ENCODE measurements at places on chromosomes 6 and 20.
A peak's percentile ranks its signal among the peaks of the same experiment; 100 is the strongest.

- DNase-seq: peak; percentile 97
Measured at GRCh38 chr6:27893836-27894807, 18.1 kb downstream of the OR2B2 start.

GRCh38 chr6:103798166-103798565 lies 1061.6 kb downstream of the HACE1 start:
- no peak for DNase-seq

DNA sequence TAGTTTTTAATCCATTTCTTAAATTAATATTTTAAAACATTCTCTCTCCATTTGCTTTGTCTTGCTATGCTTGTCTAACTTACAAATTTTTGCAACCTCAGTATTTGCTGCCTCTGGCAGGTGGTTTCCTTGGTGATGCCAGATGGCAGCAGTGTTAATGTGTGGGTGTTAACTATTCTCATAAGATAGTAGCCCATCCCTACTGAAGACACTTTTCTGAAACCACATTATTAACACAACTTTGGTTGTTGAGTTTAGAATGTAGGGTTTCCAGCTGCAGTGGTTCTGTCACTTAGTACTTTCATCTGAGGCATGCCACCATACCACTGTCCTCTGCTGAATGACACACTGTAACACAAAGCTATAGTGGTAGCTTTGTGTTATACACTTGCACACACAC lies 75.1 kb downstream of the MYO6 start:
- DNase-seq: no peak

GRCh38 chr6:169528755-169529154 lies 173.1 kb downstream of the WDR27 start:
- DNase-seq: no peak

GRCh38 chr6:100176951-100177710 lies 183.1 kb upstream of the MCHR2 start:
- DNase-seq: no peak

GRCh38 chr20:50149481-50150254 lies 3.9 kb downstream of the PEDS1 start:
- DNase-seq: no peak

GRCh38 chr6:140893432-140893831 lies 1239.3 kb upstream of the GJE1 start:
- DNase-seq: no peak

DNA sequence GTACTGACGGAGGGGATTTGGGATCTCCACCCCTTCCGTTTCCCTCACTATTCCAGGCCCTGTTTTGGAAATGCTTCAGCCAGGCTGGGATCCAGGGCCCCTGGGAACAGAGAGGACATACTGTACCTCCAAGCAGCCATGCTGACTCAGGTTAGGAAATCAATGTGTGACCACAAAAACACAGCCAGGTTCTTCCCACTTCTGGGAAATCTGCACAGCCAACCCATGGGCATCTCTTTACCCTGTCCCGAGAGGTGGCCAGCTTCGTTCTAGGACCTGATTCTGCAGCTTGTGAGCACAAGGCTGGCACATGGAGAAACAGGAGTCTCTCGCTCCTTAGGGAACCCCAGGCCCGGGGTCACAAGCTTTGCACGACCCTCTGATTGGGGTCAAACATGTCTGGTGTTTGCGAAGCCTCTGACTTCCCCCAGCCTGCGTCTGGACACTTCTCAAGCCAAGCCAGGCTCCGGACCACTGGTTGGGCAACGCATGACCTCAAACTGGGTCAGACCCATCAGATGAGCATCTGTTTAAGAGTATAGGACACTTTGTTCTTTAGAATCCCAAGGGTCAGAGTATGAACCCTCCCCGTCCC lies 8.3 kb upstream of the TTPAL start:
- DNase-seq: no peak

- no peak for DNase-seq
Measured at GRCh38 chr6:29561091-29561490, 1.6 kb upstream of the UBD start.

GRCh38 chr6:15399641-15400470 lies 154.0 kb downstream of the JARID2 start:
- DNase-seq: peak; percentile 90

DNA sequence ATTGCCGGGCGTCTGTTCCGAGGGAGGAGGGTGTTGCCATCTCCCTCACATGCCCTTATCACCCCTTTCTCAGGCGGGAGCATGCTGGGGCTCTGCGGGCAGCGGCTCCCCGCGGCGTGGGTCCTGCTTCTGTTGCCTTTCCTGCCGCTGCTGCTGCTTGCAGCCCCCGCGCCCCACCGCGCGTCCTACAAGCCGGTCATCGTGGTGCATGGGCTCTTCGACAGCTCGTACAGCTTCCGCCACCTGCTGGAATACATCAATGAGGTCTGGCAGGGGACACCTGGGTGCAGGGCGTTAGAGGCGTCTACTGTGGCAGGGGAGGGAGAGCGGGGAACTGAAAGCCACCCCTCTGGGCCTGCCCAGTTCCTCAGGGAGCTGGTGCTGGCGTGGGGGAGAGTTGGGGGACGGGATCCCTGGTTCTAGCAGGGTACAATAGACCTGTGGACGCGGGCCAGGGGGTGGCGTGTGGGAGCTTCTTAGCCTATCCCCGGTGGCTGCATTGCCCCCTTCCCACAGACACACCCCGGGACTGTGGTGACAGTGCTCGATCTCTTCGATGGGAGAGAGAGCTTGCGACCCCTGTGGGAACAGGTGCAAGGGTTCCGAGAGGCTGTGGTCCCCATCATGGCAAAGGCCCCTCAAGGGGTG lies 697 bp downstream of the PPT2 start:
- peak; percentile 84 for DNase-seq

DNA sequence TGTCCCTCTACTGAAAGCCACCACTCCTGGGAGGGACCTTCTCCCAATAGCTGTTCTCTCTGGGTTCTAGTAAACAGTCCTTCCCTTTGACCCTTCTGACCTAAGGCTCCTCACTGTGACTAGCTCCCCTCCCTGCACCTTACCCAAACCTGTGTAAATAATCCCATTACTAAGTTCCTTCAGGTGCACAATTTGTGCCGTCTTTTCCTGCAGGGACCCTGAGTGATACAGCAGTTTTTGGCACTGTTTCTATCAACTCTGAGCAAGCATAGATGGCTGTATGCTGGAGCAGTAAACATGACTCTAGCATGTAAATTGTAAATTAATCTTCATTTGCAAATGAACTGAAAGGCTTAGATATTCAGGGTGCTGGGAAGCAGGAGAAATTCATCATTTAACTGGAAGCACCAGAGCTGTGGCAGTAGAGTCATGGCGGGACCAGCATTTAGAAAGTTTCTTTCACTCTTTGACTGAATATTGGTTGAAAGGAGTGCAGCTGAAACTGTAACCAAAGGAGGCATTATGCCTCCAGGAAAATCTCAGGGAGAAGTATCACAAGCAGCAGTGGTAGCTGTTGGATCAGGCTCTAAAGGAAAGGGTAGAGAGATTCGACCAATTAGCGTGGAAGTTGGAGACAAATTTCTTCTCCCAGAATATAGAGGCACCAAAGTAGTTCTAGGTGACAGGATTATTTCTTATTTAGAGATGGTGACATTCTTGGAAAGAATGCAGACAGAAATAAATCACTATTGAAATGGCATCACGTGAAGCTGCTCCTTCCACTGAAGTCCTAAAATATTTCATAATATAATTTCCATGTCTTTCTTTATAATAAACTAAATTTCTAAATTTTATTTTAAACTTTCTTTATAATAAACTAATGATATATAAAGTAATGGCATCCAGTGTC lies 117.8 kb downstream of the TCP11 start:
- DNase-seq: no peak

- DNase-seq: no peak
Measured at GRCh38 chr6:9116026-9116425, 680.7 kb upstream of the SLC35B3 start.

DNA sequence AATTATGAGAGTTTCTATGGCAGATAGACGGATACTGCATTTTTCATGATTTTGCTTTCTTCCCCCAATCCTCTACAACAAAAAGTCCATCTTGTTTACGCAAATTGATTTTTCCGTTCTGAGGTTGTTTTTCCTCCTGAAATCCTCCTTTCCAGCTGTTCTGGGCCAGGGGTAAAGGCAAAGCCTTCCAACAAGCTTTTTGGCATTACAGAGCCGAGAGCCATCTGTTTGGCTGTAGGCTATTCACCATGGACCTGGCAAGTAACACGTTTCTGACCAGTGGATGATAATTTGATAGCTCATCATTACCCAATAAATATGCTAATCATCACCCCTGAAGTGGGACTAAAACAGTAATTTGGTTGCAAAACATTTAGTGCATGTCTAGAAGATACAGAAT lies 226.5 kb downstream of the CBLN4 start:
- no peak for DNase-seq

DNA sequence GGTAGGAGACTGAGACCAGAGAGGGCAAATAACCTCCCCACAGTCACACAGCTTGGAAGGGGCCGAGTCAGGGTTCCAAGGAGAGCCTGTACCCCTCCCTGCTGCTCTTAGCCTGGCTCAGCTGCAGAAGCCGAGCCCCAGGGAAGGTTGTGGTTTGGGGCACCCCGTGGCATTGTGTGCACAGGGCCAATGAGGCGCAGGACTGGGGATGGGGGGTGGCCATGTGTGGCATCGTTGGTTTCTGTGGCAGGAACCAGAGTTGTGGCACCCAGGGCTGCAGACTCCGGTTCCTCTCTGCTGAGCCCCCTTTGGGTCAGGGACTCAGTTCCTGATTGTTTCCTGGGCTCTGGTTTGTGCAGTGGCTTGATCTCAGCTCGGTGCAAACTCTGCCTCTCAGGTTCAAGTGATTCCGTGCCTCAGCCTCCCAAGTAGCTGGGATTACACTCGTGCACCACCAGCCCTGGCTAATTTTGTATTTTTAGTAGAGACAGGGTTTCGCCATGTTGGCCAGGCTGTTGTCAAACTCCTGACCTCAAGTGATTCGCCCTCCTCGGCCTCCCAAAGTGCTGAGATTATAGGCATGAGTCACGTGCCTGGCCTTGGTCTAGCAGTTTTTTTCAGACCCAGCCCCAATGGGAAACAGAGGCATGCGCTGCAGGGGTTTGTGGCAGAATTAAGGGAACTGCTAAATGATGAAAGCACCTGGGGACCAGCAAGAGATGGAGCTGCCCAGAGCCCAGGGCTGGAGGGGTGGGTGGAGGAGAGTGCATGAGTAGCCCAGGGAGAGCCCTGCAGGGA lies 221.0 kb upstream of the SULF2 start:
- no peak for DNase-seq

- no peak for DNase-seq
Measured at GRCh38 chr20:64041040-64041780, 5.2 kb downstream of the C20orf204 start.

DNA sequence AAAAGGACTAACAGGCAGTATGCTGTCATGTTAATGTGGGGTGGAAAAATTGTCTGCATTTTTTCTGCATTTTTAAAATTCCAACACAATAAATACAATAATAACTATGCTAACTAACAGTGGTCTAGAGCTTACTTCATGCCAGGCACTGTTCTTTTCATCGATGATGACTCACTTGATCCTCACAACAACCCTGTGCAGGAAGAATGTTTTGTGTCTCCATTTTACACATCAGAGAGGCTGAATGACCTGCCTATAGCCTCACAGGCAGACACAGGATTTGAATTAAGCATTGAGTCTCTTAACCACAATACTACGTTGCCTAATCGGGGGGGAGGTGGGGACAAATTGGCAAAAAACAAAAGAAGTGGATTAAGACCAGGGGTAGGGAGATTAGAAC lies 26.9 kb upstream of the FANCE start:
- DNase-seq: no peak

GRCh38 chr20:888057-888456 lies 28.1 kb downstream of the ANGPT4 start:
- no peak for DNase-seq

GRCh38 chr6:143549949-143550268 lies 38.4 kb upstream of the FUCA2 start:
- no peak for DNase-seq

GRCh38 chr6:1869769-1870168 lies 260.1 kb downstream of the FOXC1 start:
- DNase-seq: no peak

- no peak for DNase-seq
Measured at GRCh38 chr6:34463849-34464248, 2.0 kb upstream of the PACSIN1 start.

DNA sequence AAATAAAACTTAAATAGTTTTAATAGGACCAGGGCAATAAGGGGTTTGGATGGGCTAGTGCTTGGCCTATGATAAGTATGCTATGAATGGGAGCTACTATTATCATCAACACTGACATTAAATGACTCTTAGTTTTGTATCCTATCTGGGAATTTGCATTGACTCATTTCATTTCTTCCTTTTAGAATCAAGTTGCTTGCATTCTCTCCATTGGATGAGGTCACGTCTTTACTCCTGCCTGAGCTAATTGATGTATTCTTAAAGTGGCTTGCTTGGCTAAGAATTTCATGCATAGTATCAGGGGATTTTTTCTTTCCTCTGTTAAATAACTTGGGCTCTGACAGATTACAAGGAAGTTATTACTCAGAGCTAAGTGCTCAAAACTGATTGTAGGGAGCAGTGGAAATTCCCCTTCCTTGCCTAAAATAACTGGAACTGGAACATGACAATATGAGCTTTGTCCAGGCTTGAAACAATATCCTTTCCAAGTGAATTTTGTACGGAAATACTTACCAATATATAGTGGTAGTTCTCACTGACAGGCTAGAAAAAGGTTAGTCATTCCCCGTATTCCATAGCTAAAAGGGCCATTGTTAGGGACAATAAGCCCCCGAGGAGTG lies 169.9 kb downstream of the BCAS1 start:
- DNase-seq: no peak

- DNase-seq: no peak
Measured at GRCh38 chr20:37319151-37319671, 26.7 kb upstream of the SRC start.

- DNase-seq: peak; percentile 40
Measured at GRCh38 chr6:16181439-16182297, 52.8 kb downstream of the MYLIP start.

DNA sequence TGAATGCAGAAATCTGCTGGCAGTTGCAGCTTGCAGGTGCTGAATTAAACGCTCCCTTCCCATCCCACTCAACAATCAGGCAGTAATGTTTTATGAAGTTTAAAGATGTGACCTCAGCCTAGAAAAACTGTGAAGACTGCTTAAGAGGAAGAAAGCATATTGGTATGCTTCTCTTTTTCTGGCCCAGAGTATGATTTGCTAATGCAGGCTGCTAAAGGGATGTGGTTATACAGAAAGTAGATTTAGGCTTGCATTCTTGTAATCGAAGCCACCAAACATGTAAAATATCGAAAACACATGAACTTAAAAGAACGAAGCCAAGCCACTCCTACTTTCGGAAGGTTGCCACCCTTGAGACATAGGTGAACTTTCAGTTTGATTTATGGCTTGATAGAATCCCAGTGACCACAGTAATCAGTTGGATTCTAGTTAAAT lies 40.7 kb downstream of the MAP3K5 start:
- no peak for DNase-seq
